Progenitor cell of endocrine pancreas (in vitro differentiated cells): ENCODE measurements at places on chromosomes 5 and 9.

DNA sequence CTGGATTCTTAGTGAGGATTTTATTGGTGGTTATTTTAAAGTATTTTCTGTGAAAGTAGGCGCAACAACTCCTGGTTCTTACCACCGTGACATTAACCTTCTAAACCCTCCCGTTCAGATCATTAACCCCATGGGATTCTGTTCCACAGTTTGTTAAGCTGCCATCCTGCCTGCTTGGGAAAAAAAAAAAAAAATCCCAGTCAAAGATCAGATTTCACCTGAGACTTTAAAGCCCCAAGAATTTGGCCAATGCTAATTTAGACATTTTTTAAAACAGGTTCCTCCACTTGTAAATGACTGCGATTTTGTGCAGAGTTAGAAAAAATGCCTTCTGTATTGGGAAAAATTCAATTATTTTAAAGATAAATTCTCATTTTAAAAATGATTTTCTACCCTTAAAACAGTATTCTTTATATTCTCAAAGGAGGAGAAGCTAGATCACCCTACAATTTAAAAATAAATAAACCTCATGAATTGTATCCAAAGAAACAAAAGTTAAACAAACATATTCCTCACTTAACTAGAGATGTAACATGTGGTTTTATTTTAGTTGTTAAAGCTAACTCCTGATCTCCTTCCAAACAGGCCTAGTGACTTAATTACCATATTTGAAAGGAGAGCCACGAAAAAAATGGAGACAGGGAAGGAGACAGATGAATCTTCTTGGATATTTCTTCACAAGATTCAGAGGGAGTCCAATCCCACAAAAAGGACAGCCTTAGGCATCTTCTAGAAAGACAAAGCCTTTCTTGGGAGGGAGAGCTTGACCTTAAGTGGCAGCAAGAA lies 93.1 kb upstream of the IFNK start:
- no peak for DNase-seq

- no peak for DNase-seq
Observed at GRCh38 chr5:166529200-166529599, 1762.2 kb upstream of the WWC1 start.

DNA sequence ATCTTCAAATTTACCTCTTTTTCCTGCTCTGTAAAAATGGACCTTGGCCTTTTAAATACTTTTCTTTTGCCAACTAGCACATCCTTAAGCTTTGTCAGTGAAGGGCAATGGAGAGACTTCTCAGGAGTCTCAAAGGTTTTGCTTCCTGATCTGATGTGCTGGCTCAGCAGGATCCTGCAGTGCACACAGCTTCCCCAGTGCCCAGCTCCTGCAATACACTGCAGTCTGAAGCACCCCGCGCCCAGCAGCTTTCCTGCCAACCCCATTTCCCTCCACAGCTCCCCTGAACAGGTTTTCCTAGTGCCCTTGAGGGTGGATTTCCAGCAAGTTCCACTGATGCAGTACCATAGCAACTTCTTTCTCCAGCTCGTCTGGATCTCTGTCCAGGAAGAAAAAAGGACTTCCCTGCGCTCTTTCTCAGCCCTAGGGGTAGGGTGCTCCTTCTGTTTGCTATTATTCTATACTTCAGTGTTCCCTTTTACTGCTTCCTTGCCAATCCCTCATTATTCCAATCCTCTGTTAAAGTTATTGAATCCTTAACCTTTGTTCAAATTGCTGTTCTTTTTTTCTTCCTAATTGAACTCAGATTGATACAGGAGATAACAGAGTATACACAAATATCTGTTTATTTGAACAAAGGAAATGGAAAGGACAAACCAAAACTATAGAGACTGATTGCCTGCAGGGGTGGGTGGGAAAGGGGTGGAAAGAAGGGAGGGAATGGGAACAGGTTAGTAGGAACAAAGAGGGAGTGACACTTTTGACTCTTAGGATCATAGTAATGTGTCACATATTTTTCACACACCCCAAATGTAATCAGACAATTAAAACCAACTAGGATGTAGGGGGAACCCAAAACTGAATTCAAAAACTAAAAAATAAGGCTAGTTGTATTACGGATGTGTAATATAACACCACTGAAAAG lies 8.5 kb downstream of the SNAPC3 start:
- no peak for DNase-seq

GRCh38 chr5:18465833-18466681 lies 831.8 kb downstream of the TAF11L14 start:
- peak; percentile 20 for DNase-seq

GRCh38 chr5:176157656-176158055 lies 80.6 kb upstream of the SIMC1 start:
- DNase-seq, result no peak
